ENCODE measurements at places on chromosomes 11 and 22.

GRCh38 chr11:61869708-61870451 is 21.5 kb downstream of the FADS3 start:
- DNase-seq = no peak

DNA sequence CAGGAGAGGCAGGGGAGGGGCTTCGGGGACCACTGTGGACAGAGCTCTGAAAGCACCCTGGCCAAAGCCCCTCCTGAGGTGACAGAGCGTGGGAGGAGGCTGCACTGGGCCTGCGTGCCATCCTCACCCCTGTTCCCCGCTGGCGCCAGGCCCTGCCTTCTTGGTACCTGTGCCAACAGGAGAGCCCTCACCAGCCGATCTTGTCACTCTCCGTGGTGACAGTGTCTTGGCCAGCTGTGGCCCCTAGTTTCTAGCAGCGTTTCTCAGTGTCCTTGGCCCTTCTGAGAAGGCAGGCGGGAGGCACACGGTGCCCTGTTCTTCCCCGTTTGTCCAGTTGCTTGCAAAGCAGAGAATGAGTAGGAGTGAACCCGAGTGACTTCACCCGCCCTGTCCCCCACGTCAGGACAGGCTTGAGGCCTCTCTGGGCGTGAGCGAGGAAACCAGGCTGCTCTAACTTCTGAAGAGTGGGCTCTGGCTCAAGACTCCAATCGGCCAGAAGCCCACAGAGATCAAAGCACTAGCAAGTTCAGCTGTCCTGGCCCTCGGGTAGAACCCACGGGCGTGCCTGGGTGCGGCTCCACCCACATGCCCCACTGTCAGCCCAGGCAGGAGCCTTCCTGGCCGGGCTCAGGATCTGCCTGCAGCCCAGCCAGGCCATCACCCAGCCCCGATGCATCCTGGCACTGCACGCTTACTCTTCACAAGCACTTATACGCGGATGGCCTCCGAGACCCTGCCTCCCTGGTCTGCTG is 60.2 kb upstream of the EMID1 start:
- no peak for DNase-seq

DNA sequence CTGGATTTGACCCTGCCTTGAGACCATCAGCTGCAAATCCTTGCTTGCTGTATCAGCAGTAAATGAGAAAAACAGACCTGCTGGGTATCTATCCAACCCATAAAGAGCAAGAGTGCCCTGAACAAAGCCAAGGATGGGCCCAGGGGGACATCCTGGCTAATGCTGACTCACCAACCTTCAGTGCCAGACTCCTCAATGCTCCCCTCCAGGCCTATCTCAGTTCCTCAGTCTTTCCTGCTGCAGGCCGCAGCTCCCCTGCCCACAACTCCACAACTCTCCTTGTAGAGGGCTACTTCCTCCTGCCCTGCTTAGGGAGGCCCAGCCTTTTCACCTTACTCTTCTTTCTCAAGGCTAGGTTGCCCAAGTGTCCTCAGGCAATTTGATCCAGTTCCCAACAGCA is 2.6 kb downstream of the LAMTOR1 start:
- no peak for DNase-seq

- DNase-seq = peak; percentile 66
These were observed 11.2 kb downstream of the KREMEN1 start for GRCh38 chr22:29083933-29084591.

DNA sequence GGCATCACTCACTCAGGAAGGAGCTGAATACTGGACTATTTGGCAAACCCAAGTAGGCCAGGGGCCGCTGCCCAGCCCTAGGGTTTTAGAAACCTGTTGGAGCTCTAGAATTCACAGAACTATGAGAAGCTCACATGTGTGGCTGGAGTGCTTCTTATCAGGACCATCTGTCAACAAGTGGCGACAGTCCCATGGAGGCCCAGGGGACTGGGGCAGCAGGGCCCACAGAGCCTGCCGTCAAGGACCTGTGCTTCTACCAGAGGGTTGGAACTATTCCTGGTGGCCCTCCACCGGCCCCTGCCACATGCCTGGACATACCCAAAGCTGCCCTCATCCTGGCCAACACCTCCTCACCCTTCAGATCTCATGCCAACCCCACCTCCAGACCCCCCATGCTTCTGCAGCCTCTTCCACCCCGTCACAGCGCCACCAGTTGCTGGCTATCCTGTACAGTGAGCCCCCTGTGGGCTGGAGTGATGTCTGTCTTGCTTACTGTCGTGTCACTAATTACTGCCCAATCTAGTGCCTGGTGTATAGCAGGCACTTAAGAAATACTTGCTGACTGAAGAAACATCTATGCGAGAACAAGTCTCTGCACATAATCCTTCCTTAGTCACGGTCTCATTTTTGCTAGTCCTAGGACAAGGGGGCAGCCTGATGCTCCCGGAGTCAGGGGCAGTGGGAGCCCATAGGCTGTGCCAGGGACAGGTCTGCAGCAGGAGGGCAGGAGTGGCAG is 27.2 kb upstream of the RASL10A start:
- no peak for DNase-seq
